SK-N-SH treated with all-trans-retinoic acid at 6 μM for 48 hours (cell line): ENCODE measurements at places on chromosomes 1 and 21.

- no peak for ATAC-seq
Observed at GRCh38 chr21:19692231-19692630, 1288.6 kb upstream of the TMPRSS15 start.

DNA sequence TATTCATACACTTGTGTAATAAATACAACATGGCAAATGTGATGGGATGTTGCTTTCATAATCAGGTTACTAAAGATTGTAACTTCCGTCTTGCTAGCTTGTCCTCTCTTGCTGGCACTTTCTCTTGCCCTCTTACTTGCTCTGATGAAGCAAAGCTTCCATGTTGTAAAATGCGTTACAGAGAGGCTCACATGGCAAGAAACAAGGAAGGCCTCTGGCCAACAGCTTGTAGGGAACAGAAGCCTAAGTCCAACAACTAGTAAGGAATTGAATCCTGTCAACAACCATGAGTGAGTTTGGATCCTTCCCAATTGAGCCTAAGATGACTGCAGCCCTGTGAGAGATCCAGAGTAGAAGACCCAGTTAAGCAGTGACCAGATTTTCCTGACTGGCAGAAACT, 15.4 kb downstream of the TMED5 start:
- no peak for ATAC-seq

GRCh38 chr1:10677491-10678391, 118.7 kb downstream of the CASZ1 start:
- ATAC-seq = no peak

DNA sequence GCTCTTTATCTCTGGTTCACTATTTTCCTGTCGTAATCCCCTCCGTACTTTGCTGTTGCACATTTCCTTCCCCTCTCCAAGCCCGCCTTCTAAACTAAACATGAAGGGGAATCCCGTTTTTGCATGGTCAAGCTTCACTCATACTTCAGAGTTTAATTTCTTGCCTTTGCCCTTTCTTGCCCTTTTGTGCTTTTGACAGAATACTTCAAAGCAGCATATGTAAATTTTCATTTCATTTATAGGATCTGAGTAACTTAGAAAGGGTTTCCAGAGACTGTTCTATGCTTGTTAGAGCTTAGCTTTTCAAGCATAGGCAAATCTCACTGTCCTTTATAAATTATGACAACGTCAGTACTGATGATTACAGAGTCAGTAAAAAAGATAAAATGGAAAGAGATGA, 27.7 kb downstream of the SPATA45 start:
- ATAC-seq = no peak

GRCh38 chr1:207259391-207259790, 62.1 kb upstream of the CD55 start:
- peak; percentile 42; the same call in 2 of the 3 replicates for ATAC-seq

DNA sequence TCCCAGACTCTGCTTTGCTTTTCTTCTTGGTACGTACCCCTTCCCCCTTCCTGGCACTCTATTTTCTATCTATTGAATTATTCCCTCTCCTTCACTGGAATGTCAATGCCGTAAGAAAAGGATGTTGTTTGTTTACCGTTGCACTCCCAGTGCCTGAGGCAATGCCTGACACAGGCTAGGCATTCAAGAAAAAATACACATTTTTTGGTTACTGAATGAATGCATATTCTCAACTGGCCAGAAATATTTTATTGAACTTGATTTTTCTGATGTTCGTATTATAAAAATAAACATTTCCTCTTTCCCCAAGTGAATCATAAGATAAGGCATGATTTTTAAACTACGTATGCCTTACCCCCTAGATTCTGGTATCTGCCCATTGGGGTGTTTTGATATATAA, 41.2 kb downstream of the GNG12 start:
- peak; percentile 66 for ATAC-seq

DNA sequence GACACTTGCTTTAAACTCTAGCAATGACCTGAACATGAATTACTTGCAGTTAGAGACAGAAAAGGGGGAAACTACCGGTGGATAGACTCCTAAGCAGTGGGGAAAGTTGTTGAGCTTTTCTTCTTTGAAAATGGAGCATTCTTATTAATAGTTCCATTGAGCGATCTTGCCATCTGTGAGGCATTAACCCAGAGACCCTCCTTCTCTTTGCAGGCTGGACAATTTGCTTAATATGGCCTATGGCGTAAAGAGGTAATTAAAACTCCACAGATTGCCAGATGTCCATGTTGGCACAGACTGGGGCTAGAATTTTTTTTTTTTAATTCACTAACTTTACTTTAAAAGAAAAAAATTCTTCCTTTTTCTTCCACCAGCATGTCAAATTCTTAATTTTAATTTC, 88.5 kb downstream of the ELAVL4 start:
- ATAC-seq = no peak

GRCh38 chr1:171140956-171141687, 44.0 kb upstream of the FMO2 start:
- no peak for ATAC-seq

- ATAC-seq = no peak
Observed at GRCh38 chr1:155860970-155861510, 1.7 kb downstream of the SYT11 start.

- ATAC-seq = no peak
Observed at GRCh38 chr1:62232871-62233278, 38.2 kb downstream of the L1TD1 start.

- ATAC-seq = no peak
Observed at GRCh38 chr1:60283690-60284089, 210.1 kb upstream of the C1orf87 start.

DNA sequence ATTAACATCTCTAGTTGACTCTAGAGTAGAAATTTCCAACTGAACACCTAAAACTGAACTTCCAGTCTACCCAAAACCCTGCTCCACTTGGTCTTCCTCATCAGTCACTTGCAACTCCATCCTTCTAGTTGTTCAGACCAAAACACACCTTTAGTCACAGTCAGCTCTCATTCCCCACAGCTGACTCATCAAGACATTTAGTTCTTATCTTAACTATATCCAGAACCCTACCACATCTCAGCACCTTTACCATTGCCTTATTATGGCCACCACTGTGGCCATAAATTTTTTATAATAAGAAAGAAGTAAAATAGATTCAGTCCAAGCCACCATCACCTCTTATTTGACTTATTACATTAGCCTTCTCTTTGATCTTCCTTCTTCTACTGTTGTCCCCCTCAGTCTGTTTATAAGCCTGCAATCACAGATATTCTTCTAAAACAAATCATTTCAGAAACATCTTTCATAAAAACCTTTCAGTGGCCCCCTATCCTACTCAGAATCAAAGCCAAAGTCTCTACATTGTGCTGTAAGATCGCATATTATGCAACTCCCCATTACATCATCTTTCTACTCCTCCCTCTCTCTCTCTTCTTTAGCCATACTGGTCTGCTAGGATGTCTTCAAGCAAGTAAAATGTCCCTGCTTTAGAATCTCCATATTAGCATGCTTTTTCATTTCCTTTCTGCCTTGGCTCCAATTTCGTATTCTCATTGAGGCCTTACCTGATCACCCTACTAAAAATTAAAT, 275.9 kb downstream of the LRRC40 start:
- no peak for ATAC-seq

DNA sequence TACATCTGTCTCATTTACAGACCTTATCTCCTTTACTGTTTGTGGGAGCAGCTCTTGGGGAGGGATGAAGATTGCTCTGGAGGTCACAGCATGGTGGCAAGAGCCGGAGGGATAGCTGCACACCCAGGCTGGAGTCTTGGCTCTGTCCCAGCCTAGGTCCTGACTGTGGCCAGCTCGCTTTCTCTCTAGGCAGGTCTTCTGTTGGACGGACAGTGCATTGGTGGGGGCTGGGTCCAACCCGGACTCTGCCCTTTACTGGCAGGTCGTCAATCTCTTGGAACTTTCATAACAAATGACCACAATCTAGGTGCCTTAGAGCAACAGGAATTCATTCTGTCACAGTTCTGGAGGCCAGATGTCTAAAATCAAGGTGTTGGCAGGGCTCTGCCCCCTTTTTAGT, 319.8 kb upstream of the C1orf174 start:
- no peak for ATAC-seq

DNA sequence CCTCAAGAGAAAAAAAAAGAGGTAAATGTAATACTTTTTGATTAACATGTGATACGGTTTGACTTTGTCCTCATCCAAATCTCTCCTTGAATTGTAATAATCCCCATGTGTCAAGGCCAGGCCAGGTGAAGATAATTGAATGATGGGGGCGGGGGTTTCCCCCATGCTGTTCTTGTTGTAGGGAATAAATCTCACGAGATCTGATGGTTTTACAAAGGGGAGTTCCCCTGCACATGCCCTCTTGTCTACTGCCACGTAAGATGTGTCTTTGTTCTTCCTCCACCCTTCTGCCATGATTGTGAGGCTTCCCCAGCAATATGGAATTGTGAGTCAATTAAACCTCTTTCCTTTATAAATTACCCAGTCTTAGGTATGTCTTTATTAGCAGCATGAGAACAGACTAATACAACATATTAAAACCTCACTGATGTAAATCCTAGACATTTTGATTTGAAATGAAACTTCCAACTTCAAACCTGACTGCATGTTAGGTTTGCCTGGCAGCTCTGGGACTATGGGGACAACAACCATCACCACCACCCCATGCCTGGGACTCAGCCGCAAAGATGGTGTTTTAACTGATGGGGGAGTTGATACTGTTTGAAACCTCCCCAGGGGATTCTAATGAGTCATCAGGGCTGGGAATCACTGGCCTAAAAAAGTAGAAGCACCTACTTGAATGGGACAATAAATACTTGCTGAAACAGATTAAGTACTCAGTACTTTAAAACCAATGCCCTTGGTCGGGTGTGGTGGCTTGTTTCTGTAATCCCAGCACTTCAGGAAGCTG, 32.8 kb upstream of the BACH1 start:
- no peak for ATAC-seq

DNA sequence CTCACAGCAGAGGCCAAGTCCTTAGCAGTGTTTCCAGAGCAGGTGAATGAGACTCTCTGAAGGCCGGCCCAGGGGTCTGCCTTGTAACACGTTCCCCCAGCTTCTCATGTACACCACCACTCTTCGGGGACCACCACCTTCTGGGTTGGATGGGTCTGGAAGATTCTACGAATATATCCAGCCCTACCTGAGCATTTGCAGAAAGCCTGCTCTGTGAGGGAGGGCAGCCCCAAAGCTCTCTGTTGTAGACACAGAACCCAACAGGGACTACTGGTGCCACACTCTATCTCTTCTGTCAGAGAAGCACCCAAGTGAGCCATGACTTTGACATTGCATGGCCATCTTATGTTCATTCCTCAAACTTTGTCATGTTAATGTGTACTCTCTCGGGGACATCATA, 61.8 kb downstream of the CD247 start:
- no peak for ATAC-seq

GRCh38 chr1:33343539-33343938, 22.6 kb upstream of the A3GALT2 start:
- ATAC-seq = no peak

DNA sequence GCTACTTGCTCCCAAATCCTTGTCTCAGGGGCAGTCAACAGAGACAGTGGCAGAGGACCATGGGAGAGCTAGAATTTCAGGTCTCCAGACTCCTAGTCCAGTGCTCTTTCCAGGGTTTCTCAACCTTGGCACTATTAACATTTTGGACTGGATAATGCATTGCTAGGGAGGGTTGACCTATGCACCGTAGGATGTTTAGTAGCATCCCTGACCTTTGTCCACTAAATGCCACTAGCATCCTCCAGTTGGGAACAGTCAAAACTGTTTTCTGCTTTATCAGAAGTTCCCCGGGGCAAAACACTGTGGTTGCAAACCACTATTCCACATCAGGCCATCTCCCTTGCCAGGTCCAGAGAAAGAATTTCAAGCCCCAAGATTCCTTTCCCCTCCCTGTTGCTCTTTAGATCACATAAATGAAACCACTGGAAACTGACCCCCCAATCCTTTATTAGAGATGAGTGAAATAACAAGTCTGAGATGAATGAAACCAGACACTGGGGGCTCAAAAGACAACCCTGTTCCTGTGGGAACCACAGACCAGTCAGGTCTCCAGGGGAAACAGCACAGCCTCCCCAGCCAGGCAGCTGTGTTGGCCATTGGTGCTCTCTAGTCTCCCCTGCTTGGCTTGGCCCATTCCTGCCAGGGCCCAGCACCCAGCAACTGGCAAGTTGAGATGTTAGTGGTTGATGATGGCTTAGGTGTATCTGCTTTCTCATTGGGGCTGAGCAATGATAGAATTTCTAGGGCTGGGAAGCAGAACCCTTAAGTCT, 3.8 kb upstream of the TCEA3 start:
- ATAC-seq = no peak

GRCh38 chr1:89633248-89633799, 404 bp downstream of the LRRC8C start:
- ATAC-seq = peak; percentile 69

DNA sequence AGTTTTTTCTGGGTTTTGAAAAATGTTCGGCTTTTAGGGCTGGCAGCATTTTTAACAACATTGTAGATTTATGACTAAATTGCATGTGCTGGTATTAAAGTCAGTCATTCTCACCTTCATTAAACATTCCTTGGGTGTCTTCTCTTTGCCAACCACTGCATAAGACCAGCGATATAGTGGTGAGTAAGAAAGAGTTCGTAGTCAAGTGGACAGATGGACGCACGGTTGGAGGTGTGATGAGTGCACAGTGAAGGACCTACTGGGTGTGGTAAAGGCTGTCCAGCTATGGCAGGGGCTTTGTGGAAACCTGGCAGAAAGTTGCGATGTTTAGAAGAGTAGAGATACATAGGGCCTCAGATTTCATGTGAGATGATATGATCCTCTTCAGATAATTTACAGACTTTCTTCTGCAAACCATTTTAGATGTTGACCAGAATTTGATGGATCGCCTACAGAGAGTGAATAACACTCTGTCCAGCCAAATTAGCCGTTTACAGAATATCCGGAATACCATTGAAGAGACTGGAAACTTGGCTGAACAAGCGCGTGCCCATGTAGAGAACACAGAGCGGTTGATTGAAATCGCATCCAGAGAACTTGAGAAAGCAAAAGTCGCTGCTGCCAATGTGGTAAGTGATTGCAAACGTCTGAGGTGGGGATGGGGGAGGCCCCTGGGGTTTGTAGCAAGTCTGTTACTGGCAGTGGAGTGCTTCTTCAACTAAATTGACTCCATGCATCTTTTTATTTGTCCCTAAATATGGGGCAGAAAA, 56.0 kb upstream of the LAMC2 start:
- no peak for ATAC-seq
